Stimulated activated CD8-positive, alpha-beta memory T cell treated with anti-CD3 and anti-CD28 coated beads, Interleukin-15, amount 100 ng/mL, for 48 hours (primary cell): ENCODE measurements at places on chromosomes 2 and 18.

GRCh38 chr2:1759611-1759930 lies 15.3 kb upstream of the PXDN start:
- DNase-seq, result no peak

DNA sequence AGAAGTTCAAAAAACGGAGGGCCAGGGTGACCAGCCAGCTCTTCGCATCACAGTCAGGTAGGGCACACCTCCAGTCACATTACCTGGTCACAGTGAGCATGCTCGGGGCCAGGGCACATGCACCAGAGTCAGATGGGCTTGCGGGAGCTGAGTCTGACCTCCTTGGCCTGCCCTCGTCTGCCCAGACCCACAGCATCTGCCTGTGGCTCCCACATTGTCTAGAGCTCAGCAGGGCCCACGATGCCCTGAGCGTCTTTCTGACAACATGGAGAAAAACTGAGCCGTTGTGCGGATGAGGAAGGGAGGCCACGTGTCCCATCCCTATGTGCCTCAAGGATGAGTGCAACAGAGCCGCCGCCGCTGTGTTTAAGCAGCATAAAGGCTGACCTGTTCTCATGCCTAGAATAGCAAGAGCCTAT lies 37.6 kb downstream of the CRACDL start:
- DNase-seq, result no peak

GRCh38 chr2:159089543-159089942 lies 121.1 kb downstream of the TANC1 start:
- no peak for DNase-seq

DNA sequence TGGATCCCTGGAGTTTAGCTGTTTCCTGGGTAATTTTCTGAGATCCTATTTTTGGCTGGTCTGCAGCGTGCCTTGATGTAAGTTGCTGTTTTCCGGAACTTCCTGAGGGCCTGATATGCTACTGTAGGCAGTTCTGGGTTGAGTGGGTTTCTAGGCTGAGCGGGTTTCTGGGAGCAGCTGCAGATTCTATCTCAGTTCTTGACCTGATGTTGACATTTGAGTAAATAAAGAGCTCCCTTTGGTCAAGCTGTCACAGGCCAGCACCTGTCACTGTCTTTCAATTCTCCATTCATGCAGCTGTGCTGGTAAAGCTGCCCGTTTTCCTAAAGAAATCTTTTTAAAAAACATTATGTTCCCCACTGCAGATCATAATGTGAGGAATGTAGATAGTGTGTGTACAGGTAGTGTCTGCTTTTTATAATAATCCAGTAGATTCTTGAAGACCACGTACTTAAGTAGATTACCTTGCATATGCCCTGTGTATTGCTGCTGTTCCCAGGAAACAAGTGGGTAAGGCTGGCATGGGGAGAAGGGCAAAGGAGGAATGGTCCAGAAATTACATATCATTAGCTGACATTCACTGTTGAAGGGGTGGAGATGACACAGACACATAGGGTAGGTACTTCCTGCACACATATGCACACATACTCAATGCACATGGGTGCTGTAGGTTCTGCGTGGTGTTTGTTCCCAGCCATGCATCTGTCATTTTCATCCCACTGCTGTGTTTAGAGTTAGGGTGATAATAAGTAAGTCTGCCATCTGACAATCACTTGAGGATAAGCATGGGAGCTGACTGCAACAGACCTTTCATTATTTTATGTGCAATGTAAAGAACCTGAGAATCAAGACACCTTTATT lies 25.9 kb downstream of the CD28 start:
- DNase-seq, result no peak

DNA sequence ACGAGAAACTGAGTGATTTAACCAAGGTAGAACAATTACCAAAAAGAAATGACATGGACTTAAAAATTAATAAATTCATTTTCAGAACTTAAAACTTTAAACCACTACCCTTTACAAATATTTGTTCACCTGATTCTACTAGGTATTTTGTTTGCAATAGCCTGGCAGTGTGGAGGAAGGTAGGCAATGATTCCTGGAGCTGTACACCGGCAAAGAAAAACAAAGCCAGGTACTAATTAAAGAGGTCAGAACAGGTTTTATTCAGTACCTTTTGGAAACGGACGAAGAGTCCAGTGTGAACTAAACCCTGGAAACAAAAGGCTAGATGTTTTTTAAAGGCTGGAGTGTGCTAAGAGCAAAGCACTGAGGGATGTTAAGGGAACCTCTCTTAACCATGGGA lies 561.3 kb upstream of the FSHR start:
- DNase-seq, result no peak

DNA sequence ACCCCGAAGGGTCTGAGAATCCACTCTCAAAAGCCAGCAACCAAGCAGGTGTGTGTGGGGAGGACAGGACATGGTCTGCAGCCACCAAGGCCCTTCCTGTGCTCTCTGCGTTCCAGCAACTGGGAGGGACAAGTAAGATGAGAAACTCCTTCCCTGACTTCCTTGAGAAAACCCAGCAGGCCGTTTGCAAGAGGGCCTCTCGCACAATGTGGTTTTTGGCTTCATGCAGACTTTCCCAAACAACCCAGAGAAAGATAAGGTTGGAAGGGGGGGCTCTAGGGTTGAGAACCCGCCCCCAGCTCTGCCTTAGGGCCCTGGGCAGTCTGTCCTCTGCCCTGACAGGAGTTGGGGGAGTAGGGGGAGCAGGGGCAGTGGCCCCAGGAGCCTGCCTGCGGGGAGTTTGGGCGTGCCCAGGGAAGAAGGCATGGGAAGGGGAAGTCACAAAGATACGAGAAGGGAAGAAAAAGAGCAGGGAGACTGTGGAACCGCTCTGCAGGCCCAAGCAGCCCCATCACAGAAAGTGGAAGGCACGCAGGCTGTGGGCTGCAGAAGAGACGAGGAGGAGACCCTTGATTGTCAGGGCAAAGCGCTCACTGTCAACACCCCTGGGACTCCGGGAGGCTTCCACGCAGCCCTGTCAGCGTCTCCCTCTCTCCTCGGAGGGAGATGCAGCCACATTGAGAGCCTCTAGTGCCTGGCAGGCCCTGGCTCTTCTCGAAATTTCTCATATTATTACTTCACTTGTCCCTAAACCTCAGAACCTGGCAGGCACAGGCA lies 99.8 kb downstream of the SMAD7 start:
- DNase-seq, result no peak

DNA sequence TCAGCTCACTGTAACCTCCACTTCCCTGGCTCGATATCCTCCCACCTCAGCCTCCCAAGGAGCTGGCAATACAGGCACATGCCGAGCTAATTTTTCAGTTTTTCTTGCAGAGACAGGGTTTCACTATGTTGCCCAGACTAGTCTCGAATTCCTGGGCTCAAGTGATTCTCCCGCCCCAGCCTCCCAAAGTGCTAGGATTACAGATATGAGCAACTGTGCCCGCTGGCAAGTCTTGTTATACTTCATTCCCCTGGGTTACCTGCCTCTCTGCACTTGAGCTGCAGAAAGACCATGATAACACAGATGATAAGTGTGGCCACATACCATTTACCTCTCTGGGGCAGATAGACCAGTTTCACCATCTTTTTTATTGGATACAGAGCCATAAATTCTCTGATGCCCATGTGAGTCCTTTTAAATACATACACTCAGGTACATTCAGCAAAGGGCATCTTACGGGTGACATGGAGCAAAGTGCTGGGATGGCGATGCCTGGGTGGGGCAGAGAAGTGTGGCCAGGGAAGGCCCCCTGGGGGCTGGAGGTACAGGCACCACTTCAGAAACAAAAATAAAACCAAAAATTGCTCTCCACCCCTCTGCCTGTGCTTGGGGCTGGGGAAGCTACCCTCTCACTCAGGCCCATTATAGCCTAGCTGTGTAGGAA lies 20.4 kb downstream of the CCT7 start:
- no peak for DNase-seq
